Panc1 (cell line): ENCODE measurements at places on chromosomes 3 and 15. TPM values are rescaled to one million over a fixed set of nuclear protein-coding genes. Genes with fewer than 3 reads are reported as not detected.

DNA sequence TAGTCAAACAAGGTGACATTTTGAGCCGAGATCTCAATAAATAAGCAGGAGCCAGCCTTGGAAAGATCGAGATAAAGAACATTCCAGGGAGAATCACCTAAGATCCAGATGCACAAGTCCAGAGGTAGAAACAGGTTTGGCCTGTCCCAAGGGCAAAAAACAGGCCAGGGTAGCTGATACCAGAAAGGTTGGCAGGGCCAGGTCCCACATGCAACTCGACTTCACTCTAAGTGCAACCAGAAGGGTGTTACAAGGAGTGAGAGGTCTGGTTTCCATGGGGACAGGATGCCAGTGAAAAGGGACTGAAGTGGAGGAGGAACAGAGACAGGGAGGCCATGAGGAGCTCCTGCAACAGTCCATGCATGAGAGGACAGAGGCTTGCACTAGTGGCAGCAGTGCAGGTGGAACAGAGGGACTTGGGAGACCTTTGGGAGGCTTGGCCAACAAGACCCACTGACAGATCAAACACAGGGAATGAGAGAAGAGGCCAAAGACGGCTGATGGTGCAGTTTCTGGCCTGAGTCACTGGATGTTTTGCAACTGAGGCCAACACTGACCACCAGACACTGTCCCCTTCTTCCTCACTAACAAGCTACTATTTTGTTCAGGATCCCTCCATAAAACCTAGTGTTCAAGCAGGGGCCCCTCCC lies 5.2 kb downstream of the TPRA1 start:
- no peak overlapping the region for H3K4me3 ChIP-seq
- H3K27ac ChIP-seq, result no peak overlapping the region
- DNase-seq, result no peak
- H3K4me1 ChIP-seq, result peaks cover 8% of the 10 kb centered on the region
- H3K36me3 ChIP-seq, result peaks cover 2% of the 10 kb centered on the region; the same call in 1 of the 2 replicates
- H3K27me3 ChIP-seq, result no peaks in the 10 kb centered on the region

- DNase-seq, result no peak
- peak overlapping the region; percentile 12; the same call in 1 of the 2 replicates for H3K27ac ChIP-seq
- no peaks in the 10 kb centered on the region for H3K27me3 ChIP-seq
- no peaks in the 10 kb centered on the region for H3K36me3 ChIP-seq
These were observed 31.6 kb downstream of the DNAJB8 start for GRCh38 chr3:128435058-128435457.

DNA sequence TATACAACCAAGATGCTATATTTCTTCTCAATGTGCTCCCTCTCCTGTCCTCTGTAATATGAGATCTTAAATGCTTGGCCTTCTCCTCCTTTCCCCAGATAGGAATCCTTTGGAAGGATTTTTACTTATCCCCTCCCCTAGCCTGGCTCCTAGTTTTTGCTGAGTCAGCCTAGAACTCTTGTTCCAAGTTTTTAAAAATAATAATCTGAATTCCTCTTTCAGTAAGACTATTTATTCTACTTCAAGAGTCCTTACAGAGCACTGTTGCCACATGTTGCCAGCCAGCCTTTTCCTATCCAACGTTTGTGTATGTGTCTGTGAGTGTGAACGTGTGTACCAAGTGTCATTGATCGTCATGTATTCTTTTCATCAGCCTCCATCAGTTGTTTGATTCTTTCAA lies 11.0 kb upstream of the KCNMB2 start:
- no peaks in the 10 kb centered on the region for H3K36me3 ChIP-seq
- no peak for DNase-seq
- H3K27ac ChIP-seq, result no peak overlapping the region
- no peaks in the 10 kb centered on the region for H3K27me3 ChIP-seq
- no peaks in the 10 kb centered on the region for H3K4me1 ChIP-seq

- no peak for DNase-seq
- no peak overlapping the region for H3K27ac ChIP-seq
- H3K36me3 ChIP-seq, result no peaks in the 10 kb centered on the region
These were observed 33.7 kb downstream of the PSTPIP1 start for GRCh38 chr15:77028451-77029165.

DNA sequence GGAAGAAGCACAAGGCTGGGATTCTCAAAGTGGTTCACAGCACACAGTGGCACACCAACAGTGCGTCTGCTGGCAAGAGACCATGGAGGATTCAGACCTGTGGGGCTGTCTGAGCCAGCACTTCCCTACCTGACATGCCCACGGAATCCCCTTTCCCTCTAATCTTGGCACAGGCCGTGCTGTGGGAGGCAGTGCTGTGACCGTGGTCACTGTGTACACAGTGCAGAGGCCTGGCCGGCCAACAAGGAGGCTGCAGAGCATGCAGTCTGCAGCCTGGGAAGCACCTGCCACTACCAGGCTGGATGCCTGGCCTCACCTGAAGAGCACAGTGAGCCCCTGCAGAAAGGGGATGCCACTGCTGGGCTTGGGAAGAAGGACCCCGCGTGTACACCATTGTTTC lies 301.0 kb upstream of the LYSMD4 start:
- no peak overlapping the region for H3K27ac ChIP-seq
- H3K4me1 ChIP-seq, result no peaks in the 10 kb centered on the region
- DNase-seq, result no peak
- H3K36me3 ChIP-seq, result no peaks in the 10 kb centered on the region
- H3K27me3 ChIP-seq, result no peaks in the 10 kb centered on the region
- no peak overlapping the region for H3K4me3 ChIP-seq

DNA sequence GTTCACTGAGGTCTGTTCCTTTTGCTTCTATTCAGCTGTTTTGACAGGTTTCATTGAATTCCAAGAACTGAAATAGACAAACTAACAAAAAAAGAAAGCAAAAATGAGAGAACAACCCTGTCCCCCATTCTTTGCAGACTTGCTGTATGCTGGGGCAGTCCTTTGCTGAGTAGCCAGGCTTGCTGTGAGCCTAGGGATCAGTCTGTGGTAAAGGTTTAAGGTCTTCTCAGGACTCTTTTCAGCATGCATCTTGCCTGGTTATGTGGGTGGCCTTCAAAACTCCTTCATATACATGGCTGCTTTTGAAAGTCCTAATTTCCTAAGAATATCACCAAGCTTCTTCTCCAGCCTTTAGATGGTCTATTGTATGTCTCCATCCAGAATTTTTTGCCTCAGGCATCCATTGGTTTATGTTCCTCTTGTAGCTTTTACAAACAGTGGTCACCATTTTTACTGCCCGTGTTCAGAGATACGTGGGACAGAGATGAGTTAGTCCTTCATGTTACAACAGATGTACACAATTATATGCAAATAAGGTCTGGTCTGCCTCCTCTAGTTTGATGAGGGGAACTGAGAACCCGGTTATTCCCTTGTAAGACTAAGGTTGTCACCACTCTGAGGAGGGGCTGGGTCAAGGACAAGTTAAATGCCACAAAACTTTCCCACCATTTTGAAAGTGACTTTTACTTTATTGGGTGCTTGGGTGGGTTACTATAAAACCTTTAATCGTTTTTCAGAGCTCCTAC lies 41.4 kb downstream of the SACM1L start:
- DNase-seq, result no peak
- peaks cover 10% of the 10 kb centered on the region for H3K36me3 ChIP-seq
- no peak overlapping the region for H3K27ac ChIP-seq
- H3K4me3 ChIP-seq, result no peak overlapping the region
- no peaks in the 10 kb centered on the region; the same call in 1 of the 2 replicates for H3K4me1 ChIP-seq

SNAP23 gene
- total RNA-seq, result 48.9 TPM
